Fibroblast of the conjunctiva (primary cell): ENCODE measurements at places on chromosomes 3 and 15.

- no peak for DNase-seq
Measured at GRCh38 chr15:65389226-65389625, 11.4 kb upstream of the IGDCC3 start.

GRCh38 chr15:41933771-41934170, 38.6 kb downstream of the EHD4 start:
- no peak for DNase-seq

DNA sequence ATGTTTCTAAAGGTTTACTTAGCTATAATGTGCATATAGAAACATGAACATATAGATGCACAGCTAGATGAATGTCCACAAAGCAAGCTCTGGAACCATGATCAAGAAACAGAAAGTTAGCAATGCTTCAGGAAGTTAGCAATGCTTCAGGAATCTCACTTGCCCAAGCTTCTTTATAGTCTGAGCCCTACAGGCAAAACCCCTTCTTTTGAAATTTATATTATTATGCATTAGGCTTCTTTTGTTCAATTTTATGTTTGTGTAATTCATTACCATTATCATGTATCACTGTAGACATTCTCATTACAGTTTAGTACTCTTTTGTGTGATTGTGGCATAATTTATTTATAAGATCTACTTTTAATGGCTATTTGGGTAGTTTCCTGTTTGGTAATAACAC, 286.4 kb upstream of the BCHE start:
- DNase-seq, result no peak

DNA sequence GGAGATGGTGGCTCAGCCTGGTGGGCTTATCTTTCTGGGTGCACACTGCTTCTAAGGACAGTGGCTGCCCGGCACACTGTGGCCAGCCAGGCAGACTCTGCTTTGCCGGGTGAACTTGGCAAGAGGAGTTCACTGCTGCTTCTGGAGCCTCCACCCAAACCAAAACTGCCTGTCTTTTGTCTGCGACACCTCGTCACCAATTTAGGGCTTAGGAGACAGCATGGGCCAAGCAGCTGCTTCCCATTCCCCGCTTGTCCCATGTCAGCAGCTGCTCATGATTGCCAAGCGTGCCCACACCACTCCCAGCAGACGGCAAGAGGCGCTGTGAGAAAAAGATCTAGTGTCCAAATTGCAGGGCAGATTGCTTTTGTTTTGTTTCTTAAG, 57.3 kb downstream of the LSM3 start:
- DNase-seq, result no peak
